AG09319 (cell line): ENCODE measurements at places on chromosomes 2 and 18.
A peak's percentile ranks its signal among the peaks of the same experiment; 100 is the strongest.

GRCh38 chr2:5385596-5385995 lies 306.6 kb upstream of the SOX11 start:
- no peak for DNase-seq

DNA sequence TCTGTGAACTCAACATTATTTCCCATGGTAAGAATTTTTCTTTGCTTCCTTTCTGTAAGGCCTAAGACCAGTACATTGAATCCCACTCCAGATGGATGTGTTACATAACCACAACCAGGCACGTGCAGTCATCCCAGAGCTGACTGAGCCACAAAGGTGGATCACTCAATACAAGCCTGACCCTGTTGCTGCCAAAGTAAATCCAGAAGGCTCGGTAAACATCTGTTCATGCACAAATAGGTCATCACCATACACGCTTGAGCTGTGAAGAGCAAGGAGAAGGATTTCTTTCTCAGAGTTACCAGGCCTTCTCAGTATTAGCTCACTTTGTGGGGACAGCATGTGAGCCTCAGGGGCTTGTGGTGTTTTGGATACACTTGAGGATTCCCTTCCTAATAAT lies 791.4 kb upstream of the FANCL start:
- DNase-seq, result no peak

DNA sequence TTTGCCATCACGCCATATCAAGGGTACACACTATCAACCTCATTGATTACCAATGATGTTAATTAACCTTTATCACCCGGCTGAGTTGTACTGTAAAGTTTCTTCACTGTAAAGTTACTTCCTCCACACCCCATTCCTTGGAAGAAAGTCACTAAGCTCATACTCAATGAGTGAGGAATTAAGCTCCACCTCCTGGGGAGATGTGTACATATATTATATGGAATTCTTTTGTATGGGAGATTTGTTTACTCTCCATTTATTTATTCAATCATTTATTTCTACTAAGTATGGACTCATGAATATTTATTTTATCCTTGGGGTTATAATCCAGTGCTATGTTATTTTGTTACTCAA lies 56.8 kb downstream of the C2orf74 start:
- DNase-seq, result no peak

- DNase-seq, result no peak
Measured at GRCh38 chr18:79452190-79452990, 56.7 kb downstream of the NFATC1 start.

DNA sequence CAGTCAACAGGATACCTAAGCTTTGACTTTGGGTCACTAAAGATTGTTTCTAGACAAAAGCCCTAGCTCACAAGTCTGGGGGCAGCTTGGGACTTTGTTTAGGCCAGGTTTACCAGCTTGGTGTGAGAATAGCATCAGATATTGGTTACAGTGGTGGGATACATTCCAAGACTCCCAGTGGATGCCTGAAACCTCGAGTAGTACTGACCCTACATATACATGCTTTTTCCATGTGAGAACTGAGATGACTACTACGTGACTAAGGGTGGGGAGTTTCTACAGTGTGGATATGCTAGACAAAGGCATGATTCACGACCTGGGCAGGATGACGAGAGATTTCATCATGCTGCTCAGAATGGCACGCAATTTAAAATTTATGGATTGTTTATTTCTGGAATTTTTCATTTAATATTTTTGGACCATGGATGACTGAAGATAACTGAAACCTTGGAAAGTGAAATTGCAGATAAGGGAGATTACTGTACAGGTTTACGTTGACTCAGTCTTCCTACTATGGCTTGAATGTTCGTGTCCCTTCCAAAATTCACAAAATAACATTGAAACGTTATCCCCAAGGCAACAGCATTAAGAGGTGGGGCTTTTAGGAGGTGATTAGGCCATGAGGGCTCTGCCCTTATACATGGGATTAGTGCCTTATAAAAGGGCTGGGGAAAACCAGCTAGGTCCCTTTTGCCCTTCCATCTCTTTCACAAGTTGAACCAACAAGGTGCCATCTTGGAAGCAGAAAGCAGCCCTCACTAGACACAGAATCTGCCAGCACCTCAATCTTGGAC lies 50.2 kb upstream of the CTAGE1 start:
- peak; percentile 91 for DNase-seq

DNA sequence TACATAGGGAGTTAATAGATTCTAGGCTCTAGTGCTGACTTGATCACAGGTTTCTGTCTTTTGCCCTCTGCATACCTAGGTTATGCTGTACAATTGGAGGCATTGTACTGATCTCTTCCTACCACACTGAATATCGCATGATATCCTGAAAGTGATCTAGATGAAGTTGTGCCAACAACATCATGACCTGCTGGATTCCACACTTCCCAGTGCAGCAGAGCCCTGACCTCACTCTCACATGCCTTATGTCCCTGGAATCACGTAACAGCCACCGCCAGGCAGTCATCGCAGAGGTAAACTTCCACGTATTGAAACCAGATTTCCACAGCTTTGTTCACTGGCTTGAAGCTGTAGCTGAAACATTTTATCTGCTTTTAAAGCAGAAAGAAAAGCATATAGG lies 214.0 kb downstream of the ANKRD30B start:
- DNase-seq, result no peak

- no peak for DNase-seq
Measured at GRCh38 chr2:229104974-229105387, 166.1 kb downstream of the PID1 start.

GRCh38 chr18:57603871-57604270 lies 17.4 kb upstream of the FECH start:
- DNase-seq, result no peak

DNA sequence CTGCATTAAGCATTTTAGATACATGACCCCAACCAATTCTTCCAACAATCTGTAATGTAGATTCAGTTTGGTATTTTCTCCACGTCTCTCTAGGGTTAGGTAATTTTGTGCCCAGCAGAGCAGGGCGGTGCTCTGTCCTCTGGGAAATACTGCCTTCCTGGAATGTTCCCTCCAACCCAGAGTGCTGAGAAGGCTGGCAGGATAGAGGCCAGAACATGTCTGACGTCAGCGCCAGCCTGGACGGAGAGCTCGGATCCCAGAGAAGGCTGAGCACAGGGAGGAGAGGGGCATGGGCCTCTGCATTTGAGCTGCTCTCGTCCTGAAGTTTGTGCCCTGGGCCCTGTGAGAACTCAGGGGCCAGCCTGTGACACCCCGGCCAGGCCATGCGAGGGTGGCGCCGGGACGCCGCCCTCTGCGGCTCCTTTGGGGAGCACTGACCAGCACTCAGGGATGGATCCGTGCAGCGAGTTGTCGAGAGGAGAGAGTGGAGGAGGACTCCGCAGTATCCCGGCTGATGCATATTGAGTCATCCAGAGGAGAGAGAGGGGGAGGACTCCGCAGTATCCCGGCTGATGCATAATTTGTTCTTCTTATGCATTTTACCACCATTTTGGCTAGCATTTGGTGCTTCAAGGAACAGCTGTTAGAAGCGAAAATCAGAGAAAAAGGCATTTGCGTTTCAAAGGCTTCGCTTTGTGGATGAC lies 80.0 kb upstream of the PXDN start:
- no peak for DNase-seq

DNA sequence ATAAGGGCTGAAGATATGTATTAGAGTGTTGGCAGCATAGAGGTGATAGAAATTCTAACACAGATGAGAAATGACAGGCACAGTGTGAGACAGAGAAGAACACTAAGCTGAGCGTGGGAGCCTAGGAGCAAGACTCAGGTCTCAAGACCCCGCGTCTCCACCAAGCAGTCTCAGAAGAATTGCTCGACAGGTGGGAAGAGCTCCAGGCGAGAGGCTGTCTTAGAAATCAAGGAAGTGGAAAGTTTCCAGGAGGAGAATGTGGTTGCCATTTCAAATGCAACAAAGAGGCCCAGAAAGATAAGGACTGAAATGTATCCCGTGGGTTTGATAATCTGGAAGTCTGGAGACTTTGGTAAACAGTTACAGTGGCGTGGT lies 31.5 kb upstream of the CAB39 start:
- no peak for DNase-seq

- DNase-seq, result no peak
Measured at GRCh38 chr2:81495556-81495955, 1191.0 kb upstream of the LRRTM1 start.

GRCh38 chr2:69092857-69093256 lies 79.9 kb downstream of the ANTXR1 start:
- DNase-seq, result no peak

- no peak for DNase-seq
Measured at GRCh38 chr2:196592911-196593881, 46.3 kb upstream of the CCDC150 start.

DNA sequence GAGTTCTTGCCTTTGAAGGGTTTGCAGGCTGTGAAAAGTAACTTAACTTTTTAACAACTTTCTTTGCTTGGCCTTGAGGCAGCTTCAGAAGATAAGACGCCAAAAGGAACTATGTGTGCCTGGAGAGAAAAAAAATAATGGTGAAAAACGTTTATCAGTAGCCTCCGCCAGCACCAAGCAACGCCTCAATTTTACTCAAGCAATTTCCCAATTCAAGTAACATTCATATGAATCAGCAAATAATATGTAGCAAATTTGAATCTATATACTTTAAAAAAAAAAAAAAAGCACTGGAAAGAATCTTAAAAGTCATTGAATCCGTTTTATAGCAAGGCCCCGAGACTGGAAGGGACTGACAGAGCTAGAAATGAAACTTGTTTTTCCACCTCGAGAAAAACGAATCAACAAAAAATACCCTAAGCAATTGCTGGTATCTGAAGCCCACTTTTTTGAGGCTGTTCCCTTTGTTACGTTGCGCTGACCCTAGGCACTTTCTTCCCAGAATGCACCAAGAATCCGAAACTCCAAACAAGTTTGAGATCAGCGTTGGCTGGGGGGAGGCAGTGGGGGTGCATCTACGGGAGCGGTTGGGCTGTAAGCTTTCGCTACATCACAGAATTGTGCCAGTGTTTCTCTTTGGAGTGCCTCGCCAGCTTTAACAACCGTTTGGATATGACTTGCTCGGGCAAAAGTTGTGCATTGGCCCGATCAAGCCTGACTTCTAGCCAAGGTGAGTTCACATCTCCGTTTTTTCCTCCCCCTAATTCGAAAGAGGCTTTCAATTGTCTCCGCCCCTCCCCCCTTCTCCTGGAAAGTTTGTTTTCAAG lies 2.7 kb upstream of the TGIF1 start:
- no peak for DNase-seq

DNA sequence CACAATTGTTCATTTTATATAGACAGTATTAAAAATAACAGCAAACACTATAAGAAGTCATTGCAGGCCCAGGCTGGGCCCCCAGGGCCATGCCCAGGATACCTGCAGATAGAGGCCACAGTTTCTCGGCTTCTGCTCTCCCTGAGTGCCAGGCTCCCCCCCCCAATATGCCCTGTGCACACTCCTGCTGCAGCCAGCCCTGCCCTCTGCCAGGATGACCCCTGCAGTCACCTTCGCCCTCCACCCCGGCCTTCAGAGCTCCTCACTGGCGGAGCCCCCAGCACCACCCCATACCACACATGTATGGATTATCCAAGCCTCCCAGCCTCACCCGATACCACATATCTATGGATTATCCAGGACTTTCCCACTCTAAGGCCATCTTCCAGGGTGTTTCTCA lies 104.5 kb downstream of the TPO start:
- no peak for DNase-seq

DNA sequence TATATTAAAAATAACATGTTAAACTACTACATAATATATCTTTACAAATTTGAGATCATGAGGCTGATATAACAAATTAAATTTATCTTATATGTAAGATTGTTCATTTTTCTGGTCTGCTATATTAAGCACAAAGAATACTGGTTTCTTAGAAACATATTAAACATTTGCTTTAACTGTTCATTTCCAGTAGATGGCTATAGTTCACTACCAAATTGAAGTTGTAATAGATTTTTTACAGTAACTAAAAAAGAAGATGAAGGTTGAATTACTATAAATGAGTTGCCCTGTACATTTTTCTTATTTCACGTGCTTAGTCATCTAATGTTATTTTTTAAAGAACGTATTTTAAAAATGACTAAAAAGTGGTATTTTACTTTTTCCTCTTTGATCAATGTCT lies 57.0 kb downstream of the ZNF407 start:
- DNase-seq, result no peak

DNA sequence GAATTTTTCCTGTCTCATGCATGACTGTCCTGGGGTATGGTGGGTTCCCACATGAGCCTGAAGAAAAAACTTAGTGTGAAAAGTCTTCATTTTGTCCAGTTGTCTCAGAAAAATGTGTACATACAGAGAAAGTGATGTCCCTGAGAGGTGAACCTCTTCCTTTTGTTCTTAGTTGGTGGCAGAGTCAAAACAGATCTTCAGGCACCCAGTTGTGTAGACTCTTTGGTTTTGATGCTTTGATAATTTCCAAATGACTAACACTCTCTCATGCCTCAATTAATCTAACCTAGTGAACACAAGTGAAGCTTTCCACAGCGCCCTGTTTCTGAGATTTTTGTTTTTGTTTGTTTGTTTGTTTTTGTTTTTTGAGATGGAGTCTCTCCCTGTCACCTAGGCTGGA lies 273.5 kb downstream of the PIK3C3 start:
- no peak for DNase-seq

DNA sequence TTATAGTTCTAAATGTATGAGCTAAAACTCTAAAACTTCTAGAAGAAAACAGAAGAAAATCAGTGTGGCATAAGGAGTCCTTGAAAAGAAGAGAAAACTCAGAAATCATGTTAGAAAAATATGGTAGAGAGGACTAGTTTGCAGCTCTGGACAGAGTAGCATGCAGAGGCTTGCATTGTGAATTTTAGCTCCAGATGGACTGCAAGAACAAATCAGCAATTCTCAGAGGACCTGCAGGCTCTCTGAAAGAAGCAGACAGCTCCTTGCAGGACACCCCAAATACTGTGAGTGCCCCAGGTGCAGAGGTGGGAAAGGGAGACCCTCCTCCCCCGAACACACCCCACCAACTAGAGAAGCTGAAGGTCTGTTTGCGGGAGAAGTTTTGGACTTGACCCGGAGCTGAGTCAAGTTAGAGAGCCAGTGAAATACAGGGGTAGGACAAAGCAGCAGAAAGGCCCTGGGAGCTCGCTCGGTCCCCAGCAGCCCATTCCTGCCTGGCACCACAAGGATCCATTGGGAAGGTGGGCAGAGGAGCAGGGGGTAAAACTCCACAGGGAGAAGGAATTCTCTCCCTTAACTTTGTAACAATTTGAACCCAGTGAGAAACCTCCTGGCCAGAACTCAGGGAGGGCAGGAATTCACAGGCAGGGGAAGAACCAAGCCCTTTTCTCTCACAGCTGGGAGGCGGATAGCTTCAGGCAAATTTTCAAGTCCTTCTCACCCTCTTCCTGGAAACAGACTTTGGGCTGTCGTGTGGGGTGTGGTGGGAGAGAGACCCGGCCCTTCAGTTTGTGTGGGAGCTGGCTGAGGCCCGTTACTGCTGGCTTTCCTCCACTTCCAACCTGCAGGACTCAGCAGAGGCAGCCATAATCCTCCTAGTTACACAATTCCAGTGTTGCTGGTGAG lies 216.2 kb upstream of the SLC35G4 start:
- DNase-seq, result no peak

DNA sequence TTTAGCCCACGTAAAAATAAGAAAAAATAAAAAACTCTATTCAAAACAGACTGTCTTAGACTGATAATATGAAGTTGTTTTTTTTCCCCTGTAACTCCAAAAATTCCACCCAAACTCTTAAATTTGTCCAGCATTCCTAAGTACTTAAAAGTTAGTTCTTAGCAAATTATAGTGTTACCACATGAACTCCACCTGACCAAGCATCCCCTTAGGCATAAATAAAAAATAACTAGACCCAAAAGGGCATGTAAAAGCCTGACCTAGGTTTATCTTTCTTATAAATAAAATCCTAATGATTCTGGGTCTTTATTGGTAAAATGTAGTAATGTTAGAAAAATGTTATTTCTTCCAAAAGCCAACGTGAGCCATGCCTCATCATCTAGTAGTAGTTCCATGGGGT lies 54.3 kb downstream of the TTC21B start:
- DNase-seq, result no peak
